ENCODE measurements at places on chromosomes 5 and 9.

DNA sequence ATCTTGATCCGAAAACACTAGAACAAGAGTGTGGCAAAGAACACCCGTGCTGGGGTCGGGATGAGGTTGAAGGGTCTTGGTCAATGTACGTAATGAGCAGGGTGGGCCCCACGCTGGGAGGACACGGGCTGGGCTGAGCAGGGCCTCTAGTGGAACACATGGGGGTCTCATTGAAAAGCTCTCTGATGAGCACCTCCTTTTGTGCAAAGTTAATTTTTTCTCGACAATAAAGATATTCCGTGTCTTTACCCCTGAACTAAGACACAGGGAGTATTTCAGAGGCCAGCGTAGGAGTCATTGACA lies 8.0 kb downstream of the UCK1 start:
- DNase-seq, result no peak

GRCh38 chr9:137570566-137570965 lies 8.2 kb downstream of the DPH7 start:
- no peak for DNase-seq

GRCh38 chr5:114360816-114361723 lies 800 bp upstream of the KCNN2 start:
- no peak for DNase-seq

DNA sequence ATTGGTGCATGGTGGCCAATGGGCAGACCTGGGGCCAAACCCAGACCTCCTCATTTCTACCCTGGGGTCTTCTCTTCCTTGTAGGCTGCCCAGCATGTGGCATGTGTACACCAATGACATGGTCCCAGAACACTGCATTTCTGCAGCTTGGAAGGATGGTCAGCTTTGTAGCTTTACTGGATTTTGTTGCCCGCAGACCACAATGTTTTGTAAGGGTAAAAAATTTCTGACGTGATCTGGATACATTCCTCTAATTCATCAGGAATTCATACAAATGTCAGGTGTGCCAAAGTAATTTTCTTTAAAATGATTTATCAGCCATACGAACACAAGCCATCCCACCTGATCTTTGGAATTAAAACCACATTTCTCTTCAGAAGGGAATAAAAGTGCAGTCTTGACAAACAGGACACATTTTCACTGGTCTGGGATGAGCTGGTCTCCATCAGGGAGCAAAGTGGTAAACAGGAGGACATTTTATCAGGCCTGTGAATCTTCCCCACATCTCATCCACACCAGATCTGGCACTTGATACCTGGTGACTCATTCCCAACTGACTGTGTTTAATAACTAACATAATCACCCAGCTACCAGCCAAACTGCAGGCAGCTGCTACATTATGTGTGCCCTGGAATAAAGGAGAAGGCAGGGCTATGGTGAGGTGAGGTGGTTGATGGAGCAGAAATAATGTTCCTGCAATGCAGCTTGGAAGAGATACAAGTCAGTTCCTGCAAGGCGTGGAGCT lies 103.9 kb downstream of the SPOCK1 start:
- no peak for DNase-seq

GRCh38 chr9:123327697-123328100 lies 28.3 kb upstream of the CRB2 start:
- no peak for DNase-seq

- DNase-seq, result no peak
Measured at GRCh38 chr5:51811883-51812471, 428.7 kb downstream of the ISL1 start.

DNA sequence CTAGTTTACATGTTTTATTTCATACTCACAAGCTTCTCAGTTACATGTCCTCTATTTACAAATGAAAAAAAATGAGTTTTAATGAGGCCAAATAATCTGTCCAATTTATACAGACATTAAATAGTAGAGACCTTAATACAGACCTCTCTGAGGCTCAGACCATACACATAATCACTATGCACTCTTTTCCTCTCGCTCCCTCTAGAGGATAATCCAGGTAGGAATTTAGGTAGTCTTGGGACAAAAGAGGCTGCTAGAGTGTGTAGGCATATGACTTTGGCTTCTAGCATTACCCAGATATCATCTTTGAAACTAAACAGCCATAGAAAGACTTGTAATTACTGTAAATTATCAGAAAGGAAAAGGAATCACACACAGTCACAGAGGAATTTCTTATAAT lies 444.7 kb downstream of the HINT1 start:
- DNase-seq, result no peak

DNA sequence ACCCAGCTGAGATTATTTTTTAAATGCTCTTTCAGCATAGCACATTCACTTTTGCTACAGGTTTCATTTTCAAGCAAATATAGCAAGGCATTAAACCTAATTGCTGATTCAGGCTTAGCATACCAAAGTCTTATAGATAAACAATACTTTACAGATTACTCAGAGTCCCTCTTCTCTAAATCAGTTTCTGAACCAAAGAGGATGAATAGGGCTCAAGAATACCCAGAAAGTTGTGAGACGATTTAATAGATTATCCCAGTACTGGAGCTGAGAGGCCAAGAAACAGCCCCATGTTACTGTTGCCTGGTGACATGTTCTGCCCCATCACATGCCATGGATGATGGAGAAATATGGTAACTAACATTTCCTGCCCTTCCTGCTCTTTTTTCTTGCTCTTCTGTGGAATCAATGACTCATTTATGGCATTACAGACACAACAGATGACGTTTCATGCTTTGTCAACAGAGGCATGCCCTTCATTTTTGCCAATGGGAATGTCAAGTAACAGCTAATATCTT lies 18.1 kb upstream of the SSBP2 start:
- DNase-seq, result no peak

DNA sequence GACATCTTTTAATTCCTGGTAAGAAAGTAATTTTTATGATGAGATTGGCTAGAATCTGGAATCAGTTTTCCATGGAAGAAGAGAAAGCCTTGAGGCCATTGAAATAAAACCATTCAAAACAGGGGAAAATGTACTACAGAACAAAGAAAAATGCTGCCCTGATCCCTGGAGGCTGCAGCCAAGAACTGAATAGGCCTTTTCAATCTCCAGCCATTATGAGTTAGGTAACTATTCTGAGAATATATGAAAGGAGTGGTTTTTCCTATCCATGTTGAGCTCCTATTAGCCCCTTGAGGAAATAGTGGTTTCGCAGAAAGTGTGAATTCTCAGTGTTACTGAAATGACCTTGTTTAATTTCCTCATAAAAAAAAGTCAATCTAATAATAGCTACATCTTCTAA lies 408.5 kb upstream of the GRAMD2B start:
- no peak for DNase-seq

- DNase-seq, result no peak
Measured at GRCh38 chr9:81289622-81290021, 399.7 kb downstream of the TLE1 start.

DNA sequence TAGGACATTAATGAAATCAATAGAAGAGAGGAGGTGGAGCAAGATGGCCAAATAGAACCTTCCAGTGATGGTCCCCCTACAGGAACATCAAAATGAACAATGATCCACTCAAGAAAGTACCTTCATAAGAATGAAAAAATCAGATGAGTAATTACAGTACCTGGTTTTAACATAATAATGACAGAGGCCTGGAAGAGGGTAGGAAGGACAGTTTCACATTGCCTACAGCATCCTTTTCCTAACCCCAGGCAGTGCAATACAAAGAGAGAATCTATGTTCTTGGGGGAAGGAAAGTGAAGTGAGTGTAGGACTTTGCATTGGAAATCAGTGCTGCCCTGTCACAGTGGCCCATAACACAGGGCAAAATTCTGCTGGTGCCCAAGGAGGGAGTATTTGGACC lies 81.2 kb upstream of the SPTLC1 start:
- DNase-seq, result no peak

DNA sequence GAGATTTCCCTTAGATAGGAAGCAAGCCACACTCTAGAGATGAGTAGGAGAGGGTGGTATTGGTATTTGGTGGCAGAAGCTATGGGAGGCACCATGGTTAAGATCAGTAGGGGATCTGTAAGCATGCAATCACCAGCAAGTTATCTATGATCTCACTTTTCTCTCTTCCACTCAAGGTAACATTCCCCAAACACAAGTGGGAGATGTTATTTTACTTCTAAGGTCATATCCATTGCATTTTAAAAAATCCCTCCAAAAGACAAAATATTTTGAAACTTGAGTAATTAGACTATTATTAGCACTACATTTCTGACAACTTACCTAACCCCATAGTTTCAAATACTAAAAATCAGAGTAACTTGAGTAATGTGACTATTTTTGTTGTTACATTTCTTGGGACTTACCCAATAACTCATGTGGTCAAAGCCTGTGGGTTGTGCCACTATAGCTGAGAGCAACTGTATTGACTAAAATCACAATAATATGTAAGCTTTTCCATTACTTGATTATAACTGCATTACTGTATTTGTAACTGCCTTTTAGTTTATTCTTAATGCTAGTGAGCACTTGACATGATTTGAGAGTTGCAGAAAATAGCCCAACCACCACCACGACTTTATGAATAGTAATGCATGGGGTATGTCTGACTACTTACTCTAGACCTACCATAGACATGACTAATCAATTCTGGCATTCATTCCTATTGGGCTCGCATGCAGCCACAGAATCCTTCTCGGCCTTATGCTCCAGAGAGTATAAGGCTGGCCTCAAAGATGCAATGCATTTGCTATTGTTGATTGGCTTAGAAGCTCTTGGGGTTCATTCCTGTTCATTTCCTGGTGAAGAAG lies 264.7 kb downstream of the TRIM32 start:
- no peak for DNase-seq

DNA sequence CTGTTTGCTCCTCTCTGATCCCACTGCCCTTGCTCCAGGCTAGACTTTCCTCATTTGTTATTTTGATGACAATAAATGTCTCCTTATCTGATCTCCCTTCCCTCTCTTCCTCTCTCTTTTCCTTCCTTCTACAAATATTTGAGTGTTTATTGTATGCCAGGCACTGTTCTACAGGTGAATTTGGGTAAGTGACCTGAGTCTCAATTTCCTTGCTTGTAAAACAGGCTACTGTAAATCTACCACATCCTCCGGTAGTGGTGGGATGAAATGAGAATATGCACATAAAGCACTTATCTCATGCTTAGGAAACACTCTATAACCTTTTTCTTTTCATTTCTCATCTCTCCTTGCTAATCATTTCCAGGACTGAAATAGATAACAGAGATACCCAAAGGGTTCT lies 86.4 kb downstream of the HMHB1 start:
- no peak for DNase-seq

GRCh38 chr5:89047571-89047970 lies 164.6 kb upstream of the MEF2C start:
- no peak for DNase-seq

DNA sequence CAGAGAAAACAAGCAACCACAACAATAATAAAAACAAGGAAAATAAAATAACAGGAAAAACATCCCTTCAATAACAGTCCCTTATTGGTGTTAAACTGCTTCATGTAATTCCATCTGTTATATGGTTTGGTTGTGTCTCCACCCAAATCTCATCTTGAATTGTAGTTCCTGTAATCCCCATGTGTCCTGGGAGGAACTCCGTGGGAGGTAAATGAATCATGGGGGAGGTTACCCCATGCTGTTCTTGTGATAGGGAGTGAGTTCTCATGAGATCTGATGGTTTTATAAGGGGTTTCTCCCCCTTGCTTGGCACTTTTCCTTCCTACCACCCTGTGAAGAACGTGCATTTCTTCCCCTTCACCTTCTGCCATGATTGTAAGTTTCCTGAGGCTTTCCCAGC lies 369.8 kb downstream of the TMEM232 start:
- no peak for DNase-seq

All from stimulated activated CD8-positive, alpha-beta memory T cell treated with anti-CD3 and anti-CD28 coated beads, Interleukin-12 subunit alpha, Interleukin-12 subunit beta, amount 100 ng/mL, for 1 hour (primary cell).